ENCODE measurements at places on chromosomes 1 and 21.

DNA sequence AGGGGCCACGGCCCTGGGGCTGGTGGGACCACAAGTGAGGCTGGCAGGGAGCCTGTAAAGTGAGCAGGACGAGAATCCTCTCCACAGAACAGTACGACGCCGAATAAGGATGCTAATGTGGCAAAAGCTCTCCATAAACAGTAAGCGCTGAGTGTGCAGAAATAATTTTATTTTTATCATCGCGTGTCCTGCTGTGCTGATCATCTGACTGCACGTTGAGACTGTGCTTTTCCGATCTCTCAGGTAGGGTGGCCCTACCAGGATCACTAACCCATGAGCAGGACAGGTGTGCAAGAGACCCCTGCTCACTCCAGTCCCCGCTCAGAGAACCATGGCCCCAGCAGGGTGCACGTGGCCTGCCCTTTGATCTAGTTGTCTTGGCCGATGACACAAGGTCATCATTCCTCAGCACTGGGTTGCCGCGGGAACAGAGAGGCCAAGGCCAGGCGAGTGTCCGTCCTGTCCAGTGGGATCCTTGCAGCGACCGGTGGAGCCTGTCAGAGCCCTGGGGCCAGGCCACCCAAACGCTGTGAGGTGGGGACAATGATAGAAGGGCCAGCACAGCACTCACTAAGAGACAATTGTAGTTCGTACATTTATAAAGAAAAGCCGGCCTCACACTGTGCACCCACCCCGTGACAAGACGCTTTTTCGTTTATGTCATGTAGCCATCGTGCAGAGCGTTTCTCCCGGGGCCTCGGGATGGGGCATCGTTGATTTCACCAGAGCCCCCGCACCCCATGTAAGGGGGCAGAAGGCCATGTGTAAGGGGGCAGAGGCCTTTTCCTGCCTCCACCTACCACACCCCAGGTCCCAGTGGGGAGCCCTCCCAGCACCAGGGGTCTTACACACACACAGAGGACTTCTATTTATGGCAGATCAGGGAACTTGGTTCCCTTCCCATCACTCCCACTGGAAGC lies 52.7 kb upstream of the ADARB1 start:
- no peak for DNase-seq

GRCh38 chr21:44834231-44834950 lies 16.5 kb upstream of the SUMO3 start:
- DNase-seq: no peak

DNA sequence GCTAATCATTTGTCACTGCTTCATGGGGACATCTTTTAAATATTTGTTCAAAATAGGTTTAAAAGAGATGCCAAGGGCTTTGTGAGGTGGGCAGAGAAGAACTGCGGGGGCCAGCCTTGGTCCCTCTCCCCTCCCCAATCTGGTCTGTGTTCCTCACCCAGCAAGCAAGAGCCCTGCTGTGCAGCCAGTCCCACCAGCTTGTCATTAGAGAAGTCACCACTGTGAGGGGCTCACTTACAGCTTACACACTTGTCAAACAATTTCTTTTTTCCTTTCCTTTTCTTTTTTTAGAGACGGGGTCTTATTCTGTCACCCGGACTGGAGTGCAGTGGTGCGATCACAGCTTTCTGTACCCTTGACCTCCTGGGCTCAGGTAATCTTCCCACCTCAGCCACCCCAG lies 10.4 kb upstream of the CDK18 start:
- no peak for DNase-seq

GRCh38 chr1:193543259-193543658 lies 356.8 kb upstream of the B3GALT2 start:
- no peak for DNase-seq

DNA sequence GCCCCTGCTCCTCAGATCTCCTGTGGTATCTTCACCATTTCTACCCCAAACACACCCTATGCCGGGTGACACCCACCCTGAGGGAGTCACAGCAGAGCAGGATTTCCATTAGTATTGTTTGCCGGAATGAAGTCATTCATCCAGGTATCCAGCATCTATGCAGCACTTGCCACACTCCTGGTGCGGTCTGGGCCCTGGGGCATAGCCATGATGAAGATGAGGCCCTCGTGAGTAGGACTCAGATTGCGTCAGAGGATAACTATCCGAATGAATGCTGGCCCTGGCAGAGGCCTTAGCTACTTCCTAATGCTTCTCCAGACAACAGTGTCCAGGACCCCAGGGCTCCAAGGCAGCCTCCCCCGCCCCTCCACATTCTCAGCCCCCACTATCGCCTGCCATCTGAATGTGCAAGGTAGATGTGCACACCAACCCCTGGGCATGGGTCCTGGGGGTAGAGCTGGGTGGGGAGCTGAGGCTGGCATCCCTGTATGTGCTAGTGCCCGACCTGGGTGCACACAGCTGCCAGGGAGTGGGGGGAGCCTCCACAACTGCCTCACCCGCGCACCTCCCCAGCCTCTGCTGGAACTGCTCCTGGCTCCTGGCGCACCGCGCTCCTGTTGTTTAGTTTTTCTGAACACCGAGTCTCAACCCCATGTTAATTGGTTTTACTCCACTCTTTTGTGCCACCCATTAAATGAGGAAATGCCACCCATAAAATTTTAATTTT lies 25.5 kb upstream of the ZC3H12A start:
- DNase-seq: peak; percentile 27

- no peak for DNase-seq
Measured at GRCh38 chr1:58941471-58942289, 157.8 kb upstream of the JUN start.

DNA sequence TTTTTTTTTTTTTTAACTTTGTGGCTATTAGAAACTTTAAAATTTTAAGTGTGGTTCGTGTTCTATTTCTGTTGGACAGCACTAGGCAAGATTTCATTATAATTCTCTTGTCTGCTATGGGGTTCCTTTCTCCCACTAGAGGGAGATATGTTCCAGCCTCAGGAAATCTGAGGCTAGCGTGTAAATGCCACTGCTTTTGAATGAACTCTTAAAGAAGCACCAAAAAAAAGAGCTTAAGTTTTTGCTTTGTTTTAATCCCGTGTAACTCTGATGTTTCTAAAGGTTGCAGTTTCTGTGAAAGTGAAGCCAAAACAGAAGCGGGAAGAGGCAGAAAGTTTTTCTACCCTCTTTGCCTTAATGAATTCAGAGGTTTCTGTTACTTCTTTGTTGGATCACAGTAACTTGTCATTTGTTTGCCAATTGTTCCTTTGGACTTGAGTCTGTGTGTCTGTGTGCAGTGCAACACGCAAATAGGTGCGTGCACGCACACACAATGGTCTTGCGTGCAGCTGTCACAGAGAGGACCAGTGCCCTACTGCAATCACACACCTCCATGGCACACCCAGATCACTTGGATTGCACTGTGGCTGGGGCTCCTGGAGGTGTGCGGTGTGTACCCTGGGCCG lies 32.3 kb downstream of the HHAT start:
- peak; percentile 78 for DNase-seq

DNA sequence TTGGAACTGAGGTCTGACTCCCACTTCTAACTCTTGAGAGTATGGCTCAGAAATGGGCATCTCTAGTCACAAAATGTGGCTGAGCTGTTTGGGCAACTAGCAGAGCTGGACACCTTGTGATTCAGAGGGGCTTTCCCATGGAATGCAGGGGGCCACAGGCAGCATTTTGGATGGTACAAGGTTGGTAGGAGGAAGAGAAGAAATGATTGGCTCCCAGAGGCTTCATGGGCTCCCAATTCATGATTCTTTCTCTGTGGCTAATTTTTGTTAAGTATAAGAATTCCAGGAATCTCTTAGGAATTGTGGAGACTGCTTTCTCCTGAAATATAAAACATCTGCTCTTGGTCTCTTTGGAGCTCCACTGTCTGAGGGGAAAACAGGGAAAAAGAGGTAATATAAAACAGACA lies 49.7 kb downstream of the PBX1 start:
- peak; percentile 66 for DNase-seq

DNA sequence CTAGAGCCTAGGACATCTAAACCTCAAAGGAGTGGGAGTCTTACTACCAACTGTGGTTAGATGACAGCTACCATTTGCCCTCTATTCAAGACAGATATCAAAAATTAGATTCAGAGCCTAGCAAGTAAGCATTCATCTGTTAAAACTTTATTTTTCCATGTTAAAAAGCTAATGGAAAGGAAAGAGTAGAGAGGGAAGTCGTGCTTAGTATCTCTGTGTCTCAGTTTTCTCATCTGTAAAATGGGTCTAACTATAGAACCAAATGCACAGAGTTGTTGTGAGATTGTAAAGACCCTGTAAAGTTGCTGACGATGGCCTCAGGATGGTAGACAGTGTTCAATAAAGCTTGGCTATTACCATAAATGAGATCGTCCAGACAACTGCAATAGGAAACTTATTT lies 428.5 kb upstream of the RUNX1 start:
- no peak for DNase-seq

DNA sequence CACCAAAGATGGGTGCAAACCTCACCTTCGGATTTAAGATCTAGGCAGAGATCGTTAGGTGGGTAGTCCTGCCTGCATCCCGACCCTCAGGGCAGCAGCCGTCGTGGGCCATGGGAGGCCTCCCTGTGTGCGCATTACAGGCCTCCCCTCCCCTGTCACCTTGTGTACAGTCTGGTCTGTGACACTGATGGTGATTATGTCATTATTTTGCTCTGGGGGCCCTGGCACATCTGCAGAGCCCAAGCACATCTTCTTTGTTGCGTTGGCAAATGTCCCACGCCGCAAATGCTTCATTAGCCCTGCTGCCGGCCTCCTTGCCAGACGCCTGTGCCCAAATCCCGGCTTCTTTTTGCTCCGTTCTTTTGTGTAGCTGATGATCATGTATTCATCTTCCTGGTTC lies 31.7 kb downstream of the PROX1 start:
- no peak for DNase-seq

GRCh38 chr1:89881415-89882058 lies 60.7 kb downstream of the LRRC8D start:
- DNase-seq: no peak

- peak; percentile 69 for DNase-seq
Measured at GRCh38 chr1:229430761-229431283, 3.1 kb downstream of the ACTA1 start.

GRCh38 chr1:181479137-181479745 lies 4.1 kb upstream of the CACNA1E start:
- peak; percentile 74 for DNase-seq

Data from AG08395 (cell line).